ENCODE measurements at places on chromosomes 13 and 19. TPM values are rescaled to one million over a fixed set of nuclear protein-coding genes. Genes with fewer than 3 reads are reported as not detected.

The MTRF1 gene
- total RNA-seq: 14.4 TPM

The ZNF507 gene
- 5.5 TPM for total RNA-seq

The C19orf67 gene
- not detected for total RNA-seq

The ZNF610 gene
- 0.47 TPM for total RNA-seq

The CIC gene
- total RNA-seq: 14.3 TPM

- peak; percentile 8 for DNase-seq
These were observed 221.1 kb downstream of the TDRD3 start for GRCh38 chr13:60617991-60618733.

- no peak for DNase-seq
These were observed 61.3 kb downstream of the CELF5 start for GRCh38 chr19:3285647-3286176.

- DNase-seq: no peak
These were observed 16.6 kb upstream of the TRIM13 start for GRCh38 chr13:49980266-49980665.

DNA sequence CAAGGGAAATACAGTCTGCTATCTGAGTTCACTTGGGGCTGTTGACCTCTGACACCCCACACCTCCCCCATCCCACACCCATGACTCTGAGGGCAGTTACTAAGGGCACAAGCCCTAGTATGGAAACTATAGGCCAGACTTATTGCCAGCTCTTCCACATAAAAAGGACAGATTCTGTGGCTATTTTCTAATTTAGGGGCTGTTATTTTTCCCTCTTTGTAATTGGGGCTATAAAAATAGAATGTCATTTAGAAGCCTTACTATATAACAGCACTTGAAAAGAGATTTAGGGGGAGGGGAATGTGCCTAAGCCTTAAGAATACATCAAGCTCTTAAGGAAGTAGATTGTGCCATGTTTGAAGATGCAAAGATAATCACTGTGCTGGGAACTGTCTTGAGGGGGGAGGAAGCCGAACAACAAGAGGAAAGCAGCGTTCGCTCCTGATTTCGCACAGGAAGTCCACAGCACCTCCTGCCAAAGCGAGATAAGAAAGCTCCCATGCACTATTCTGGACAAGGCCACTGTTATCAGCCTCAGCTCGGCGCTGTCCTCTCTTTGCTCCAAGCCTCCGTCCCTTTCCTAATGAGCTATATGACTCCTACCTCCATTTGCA, 86.6 kb downstream of the FLT1 start:
- no peak for DNase-seq

GRCh38 chr13:64066711-64067110, 2651.1 kb upstream of the PCDH20 start:
- no peak for DNase-seq

DNA sequence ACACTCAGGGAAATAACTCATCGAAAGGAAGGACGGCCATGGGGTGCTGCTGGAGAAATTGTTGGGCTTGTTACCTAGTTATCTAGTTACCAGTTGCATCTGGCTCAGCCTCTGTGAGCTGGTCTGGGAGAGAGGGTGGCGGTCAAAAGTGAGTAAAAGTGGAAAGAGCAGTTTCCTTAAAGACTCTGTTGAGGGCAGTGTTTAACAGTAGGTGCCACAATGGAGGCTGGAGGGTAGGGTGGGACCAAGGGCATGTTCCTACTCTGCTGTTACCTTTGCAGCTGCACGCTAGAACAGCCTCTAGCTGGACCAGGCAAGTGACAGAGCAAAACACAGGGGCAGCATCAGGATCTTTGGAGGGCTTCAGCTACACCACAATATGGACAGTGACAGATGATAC, 228.8 kb upstream of the STARD13 start:
- DNase-seq: no peak

GRCh38 chr13:51577690-51578089, 6.6 kb upstream of the WDFY2 start:
- DNase-seq: no peak

DNA sequence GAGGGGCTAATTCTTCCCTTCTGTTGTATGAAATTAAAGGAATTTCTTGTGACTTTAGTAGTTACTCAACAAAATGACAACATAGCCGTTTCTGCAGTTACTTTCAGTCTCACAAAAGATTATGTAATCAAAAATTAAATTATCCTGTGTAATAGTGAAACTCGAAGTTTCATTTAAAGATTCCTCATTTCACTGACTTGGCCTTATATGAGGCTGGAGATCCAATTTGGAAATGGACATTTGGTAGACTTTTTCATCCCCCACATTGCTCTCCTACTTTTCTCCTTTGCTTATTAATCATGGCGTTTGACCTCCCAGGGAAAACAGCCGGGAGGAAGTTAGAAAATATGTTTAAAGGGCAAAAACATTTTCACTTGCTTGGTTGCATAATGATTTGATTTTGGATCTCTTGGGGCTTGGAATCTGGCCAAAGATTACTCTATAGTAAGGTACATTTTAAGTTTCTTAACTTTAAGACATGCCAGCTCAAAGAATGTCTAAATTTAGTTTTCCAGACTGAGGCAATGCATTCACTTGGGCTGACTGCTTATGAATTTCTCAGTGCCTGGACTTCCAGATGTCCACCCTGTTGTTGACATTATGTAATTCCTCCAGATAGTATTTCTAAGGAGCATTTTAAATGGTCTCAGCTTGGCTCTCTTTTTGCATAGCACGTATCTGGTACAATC, 1364.9 kb upstream of the MIR17HG start:
- no peak for DNase-seq

DNA sequence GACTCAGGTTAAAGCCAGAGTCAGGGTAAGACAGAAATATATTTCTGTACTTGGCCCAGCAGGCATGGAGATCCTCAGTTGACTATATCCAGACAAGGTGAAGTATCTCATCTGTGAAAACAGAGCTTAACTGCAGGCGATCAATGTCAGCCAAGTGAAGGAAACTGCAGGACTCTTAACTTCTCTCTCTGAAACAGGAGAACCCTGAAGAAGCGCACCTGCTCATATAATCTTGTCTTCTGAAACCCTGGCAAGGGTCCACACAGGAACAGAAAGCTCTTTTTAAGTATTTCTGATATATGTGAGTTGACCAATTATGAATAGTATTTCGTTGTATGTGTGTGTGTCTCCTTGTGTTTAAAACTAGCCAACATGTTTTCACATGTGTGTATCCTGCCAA, 504.8 kb upstream of the SLITRK5 start:
- no peak for DNase-seq

GRCh38 chr13:79349011-79349410, 57.0 kb downstream of the RBM26 start:
- DNase-seq: no peak

DNA sequence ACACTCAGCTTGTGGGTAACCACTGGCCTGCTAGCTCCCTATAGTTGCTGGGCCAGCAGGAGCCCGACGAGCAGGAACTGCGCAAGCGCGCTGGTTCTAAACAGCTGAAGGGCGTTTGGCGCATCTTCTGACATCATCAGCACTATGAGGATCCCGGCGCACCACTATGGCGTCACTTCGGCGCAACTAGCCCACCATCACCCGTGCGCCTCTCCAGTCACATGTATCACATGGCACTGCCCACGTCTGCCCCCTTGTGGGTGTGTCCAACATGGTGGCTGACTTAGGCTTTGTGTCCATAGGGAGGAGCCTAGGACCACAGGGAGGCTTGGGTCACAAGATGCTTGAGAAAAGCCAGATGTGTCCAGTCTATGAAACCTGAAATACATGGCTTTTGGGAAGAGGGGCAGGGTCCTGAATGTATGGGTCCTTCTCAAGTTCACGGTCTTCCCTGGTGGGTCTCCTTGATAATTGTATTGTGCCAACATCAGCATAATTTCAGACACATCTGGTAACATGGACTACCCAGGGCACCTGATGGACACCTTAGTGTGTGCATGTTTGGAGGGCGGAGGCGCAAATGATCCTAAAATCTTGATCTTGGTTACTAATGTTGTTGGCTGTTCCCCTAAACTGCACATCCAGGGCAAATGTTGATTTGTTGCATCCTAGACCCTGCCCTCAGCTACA, 18.0 kb downstream of the KLK4 start:
- DNase-seq: no peak

DNA sequence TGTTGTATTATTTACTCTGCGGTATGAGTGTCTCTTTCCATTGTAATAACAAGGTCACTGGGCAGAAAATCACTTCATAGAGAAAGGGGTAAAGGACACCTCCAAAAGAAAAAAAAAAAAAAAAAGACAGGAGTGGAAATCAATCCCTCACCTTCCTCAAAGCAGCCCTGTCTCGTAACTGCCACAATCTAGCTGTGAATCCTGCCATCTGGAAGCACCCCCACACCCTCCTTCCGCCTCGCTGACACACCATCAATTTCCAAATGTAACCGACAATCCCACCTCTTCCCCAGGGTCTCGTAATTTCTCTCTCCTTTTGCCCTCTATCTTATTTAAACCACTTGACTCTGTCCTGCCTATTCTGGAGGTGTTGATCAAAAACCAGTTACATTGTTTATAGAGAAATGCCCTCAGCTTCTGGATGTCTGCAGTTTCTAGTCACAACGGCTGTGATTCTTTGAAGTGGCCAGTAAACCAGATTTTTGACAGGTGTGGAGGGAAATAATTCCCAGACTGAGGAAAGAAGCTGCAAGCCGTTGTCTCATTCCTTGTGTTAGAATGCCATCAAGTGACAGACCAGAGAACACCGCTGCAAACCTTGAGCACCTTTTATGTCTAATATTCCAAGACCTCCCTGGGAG, 9.1 kb upstream of the POP4 start:
- DNase-seq: peak; percentile 83

DNA sequence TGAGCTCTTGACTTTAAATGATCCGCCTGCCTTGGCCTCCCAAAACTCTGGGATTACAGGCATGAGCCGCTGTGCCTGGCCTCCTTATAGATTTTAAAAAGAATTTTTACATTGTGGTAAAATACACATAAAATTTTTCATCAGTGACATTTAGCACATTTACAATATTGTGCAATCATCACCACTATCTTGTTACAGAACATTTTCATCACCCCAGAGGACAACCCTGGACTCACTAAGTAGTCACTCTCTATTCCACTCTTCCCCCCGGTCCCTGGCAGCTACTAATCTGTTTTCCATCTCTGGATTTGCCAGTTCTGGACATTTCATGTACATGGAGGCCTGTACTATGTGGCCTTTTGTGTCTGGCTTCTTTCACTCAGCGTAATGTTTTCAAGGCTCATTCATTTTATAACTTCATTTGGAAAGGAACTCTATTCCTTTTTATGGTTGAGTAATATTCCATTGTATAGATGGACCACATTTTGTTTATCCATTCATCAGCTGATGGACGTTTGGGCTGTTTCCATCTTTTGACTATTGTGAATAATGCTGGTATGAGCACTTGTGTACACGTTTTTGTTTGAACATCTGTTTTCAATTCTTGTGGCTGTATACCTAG, 19.9 kb downstream of the MEGF8 start:
- DNase-seq: no peak

- peak; percentile 41 for DNase-seq
These were observed 2.2 kb downstream of the GPR32 start for GRCh38 chr19:50772476-50772875.

- DNase-seq: no peak
These were observed 192.6 kb downstream of the MAB21L1 start for GRCh38 chr13:35283856-35284255.

- DNase-seq: no peak
These were observed 306.9 kb downstream of the SLITRK6 start for GRCh38 chr13:85492283-85492682.

All from G401 (cell line).